ENCODE measurements at places on chromosomes 12 and 14. TPM values are rescaled to one million over a fixed set of nuclear protein-coding genes. Genes with fewer than 3 reads are reported as not detected.
A peak's percentile ranks its signal among the peaks of the same experiment; 100 is the strongest.

DNA sequence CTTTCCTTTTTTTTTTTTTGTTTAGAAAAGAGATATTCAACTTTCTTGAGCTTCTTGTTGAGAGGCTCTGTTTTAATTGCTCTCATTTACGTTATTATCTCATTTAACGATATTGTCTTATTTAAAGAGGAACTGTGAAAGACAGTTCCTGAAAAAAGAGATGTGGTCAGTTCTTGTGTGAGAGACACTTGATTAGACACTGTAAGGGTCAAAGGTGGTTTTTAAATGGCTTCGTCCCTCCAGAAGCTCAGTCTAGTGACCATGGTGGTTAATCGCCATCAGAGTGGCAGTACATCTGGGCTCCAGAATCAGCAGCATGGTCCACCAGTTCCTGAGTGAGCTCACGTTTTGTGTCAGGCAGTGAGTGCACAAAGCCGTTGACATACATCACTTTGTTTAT is 57.9 kb upstream of the KCNA5 start:
- no peak for DNase-seq
- H3K27ac ChIP-seq: no peak overlapping the region
- no peaks in the 10 kb centered on the region for H3K36me3 ChIP-seq
- H3K27me3 ChIP-seq: peaks cover 4% of the 10 kb centered on the region
- H3K4me1 ChIP-seq: no peaks in the 10 kb centered on the region

- H3K4me1 ChIP-seq: peaks cover 7% of the 10 kb centered on the region
- peaks cover 20% of the 10 kb centered on the region for H3K36me3 ChIP-seq
- no peak overlapping the region for H3K4me3 ChIP-seq
- peaks cover 4% of the 10 kb centered on the region for H3K27me3 ChIP-seq
These were observed 7.8 kb downstream of the ZDHHC22 start for GRCh38 chr14:77133720-77134338.

GRCh38 chr12:59055204-59055860 is 135.0 kb upstream of the LRIG3 start:
- DNase-seq: no peak
- no peaks in the 10 kb centered on the region for H3K36me3 ChIP-seq
- H3K27me3 ChIP-seq: peaks cover under 1% of the 10 kb centered on the region
- H3K4me1 ChIP-seq: peaks cover 11% of the 10 kb centered on the region
- H3K4me3 ChIP-seq: no peak overlapping the region

- H3K27ac ChIP-seq: no peak overlapping the region
- H3K4me3 ChIP-seq: no peak overlapping the region
- DNase-seq: no peak
- H3K27me3 ChIP-seq: peaks cover 8% of the 10 kb centered on the region
These were observed 33.1 kb upstream of the MMP17 start for GRCh38 chr12:131795064-131795463.

DNA sequence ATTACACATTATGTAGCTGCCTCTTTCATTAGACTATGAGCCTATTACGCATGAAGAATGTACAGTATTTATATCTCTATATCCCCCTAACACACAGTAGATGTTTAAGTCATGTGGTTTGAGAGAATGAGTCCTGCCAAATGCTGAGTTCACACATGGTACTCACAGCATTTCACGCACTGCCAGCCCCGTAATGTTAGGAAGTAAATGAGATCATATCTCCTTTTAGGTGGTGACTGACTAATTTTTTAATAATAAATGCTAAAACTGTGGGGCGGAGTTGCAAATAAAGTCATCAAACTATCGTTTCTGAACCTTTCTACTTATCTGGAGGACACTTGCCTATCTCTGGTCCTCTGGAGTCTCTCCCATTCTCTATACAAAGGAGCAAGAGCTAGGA is 343.8 kb downstream of the ADAMTS20 start:
- no peaks in the 10 kb centered on the region for H3K36me3 ChIP-seq
- no peak overlapping the region for H3K4me3 ChIP-seq
- DNase-seq: no peak
- H3K27me3 ChIP-seq: no peaks in the 10 kb centered on the region
- no peaks in the 10 kb centered on the region for H3K4me1 ChIP-seq
- no peak overlapping the region for H3K27ac ChIP-seq

DNA sequence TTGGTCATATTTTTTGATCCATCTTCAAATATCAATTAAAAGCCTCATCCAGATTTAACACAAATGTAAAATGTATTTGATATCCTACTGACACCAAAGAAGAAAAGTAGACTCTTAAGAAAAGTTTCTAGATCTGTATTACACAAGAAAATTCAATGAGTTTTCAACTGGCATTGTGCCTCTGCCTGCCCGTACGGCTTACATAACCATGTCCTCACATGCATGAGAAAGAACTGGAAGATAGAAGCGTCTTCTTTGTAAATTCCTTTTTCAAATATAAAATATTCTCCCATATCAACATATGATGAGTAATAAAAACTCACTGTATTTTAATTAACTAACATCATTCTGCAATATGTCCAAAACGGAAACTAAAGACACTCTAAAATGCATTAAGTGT is 7.2 kb downstream of the ANKS1B start:
- H3K36me3 ChIP-seq: no peaks in the 10 kb centered on the region
- no peaks in the 10 kb centered on the region for H3K4me1 ChIP-seq
- no peak overlapping the region for H3K27ac ChIP-seq
- no peaks in the 10 kb centered on the region for H3K27me3 ChIP-seq
- DNase-seq: no peak

DNA sequence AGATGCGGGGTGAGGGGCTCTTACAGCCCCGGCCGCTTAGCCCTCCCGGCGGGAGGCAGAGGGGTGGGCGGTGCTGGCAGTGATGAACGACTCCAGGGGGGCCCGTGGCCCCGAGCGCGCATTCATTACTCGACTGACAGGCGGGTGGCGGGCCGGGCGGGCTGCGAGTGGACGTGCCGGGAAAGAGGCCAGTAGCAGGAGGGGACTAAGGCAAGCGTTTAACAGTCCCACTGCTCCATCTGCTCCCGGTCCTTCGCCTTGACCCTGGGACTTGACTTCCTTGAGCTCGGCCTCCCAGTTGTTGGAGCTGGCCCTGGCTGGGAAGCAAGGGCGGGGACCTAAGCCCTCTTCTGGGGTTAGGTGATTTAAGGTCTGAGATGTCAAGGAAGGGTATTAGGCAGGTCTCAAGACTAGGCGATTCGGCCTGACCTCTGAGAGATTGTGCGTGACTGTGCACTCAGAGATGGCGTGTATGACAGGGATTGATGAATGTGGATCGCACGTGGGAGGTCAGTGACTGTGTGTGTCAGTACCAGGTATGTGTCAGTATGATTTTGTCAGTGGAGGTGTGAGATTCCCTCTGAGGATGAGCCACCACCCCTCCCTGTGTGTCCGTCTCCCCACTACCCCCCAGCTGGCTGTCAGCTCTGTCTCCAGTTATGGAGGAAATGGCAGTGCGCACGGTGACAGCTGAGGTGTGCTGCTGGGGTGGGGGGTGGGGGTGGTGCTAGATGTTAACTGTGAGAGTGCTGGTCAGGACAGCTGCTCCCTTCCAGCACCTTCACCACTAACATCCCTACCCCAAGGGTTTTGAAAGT is 3.6 kb upstream of the DNAJC22 start:
- DNase-seq: no peak
- no peaks in the 10 kb centered on the region for H3K36me3 ChIP-seq
- H3K27me3 ChIP-seq: peaks cover 36% of the 10 kb centered on the region

- H3K36me3 ChIP-seq: no peaks in the 10 kb centered on the region
- H3K4me3 ChIP-seq: peak overlapping the region; percentile 62
- no peaks in the 10 kb centered on the region for H3K4me1 ChIP-seq
- H3K27ac ChIP-seq: no peak overlapping the region
- H3K27me3 ChIP-seq: peaks cover 7% of the 10 kb centered on the region
These were observed 37.3 kb upstream of the RCOR1 start for GRCh38 chr14:102554821-102555819.

DNA sequence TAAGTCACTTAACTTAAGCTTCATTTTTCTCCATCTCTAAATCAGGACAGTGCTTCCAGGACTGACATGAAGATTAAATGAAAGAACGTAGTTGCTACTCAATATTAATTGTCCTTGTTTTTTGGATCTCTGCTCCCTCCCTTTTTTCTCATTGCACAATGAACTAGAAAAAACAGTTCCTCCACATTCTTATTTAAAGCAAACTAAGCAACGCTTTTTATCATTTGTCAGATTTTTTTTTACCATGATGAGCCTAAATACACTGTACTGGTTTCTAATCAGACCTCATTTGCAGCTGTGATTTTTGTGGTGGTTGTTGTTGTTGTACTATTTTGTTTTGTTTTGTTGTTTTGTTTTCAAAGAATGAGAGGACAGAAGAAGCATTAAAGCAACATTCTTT is 23.2 kb upstream of the PARP11 start:
- H3K4me3 ChIP-seq: no peak overlapping the region
- H3K27me3 ChIP-seq: no peaks in the 10 kb centered on the region
- no peaks in the 10 kb centered on the region for H3K36me3 ChIP-seq
- no peak for DNase-seq

Gene GTF2A1
- 34.6 TPM for total RNA-seq

Gene OR4E2
- total RNA-seq: not detected

Gene BBOF1
- total RNA-seq: 2.3 TPM

Gene KCNJ8
- 0.23 TPM for total RNA-seq

Gene RPS6KA5
- total RNA-seq: 13.8 TPM

Gene TMTC1
- 0.95 TPM for total RNA-seq

All from endothelial cell (in vitro differentiated cells).